ENCODE measurements at places on chromosomes 5 and 9.
A peak's percentile ranks its signal among the peaks of the same experiment; 100 is the strongest.

- DNase-seq, result no peak
Observed at GRCh38 chr5:51599587-51599986, 216.3 kb downstream of the ISL1 start.

GRCh38 chr5:147188200-147189108, 46.4 kb upstream of the STK32A start:
- peak; percentile 56 for DNase-seq

- DNase-seq, result peak; percentile 26
Observed at GRCh38 chr9:34500623-34501267, 22.0 kb downstream of the ENHO start.

GRCh38 chr5:75412111-75412990, 75.3 kb downstream of the HMGCR start:
- DNase-seq, result peak; percentile 58

DNA sequence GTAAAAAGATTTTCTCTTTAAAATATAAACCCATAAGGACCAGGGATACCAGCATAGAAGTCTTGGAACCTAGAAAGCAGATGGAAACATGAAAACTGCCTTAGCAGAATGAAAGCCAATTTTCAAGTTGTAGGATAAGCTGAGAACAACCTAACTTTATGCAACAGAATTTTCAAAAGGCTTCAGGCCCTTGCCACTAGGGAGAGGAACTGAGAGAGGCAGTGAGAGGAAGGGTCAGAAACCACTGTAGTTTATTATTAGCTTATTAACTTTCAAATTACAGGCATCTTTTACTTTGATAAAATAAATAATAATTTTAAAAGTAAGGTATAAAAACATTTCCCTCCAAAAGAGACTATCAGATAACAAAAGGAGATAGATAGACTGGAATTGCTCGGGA, 33.4 kb downstream of the FAM81B start:
- DNase-seq, result no peak

- DNase-seq, result no peak
Observed at GRCh38 chr9:3887786-3888496, 362.1 kb upstream of the RFX3 start.
